ENCODE measurements at places on chromosomes 2 and 18.

GRCh38 chr2:111670776-111671175, 213.2 kb downstream of the ANAPC1 start:
- no peak for DNase-seq

DNA sequence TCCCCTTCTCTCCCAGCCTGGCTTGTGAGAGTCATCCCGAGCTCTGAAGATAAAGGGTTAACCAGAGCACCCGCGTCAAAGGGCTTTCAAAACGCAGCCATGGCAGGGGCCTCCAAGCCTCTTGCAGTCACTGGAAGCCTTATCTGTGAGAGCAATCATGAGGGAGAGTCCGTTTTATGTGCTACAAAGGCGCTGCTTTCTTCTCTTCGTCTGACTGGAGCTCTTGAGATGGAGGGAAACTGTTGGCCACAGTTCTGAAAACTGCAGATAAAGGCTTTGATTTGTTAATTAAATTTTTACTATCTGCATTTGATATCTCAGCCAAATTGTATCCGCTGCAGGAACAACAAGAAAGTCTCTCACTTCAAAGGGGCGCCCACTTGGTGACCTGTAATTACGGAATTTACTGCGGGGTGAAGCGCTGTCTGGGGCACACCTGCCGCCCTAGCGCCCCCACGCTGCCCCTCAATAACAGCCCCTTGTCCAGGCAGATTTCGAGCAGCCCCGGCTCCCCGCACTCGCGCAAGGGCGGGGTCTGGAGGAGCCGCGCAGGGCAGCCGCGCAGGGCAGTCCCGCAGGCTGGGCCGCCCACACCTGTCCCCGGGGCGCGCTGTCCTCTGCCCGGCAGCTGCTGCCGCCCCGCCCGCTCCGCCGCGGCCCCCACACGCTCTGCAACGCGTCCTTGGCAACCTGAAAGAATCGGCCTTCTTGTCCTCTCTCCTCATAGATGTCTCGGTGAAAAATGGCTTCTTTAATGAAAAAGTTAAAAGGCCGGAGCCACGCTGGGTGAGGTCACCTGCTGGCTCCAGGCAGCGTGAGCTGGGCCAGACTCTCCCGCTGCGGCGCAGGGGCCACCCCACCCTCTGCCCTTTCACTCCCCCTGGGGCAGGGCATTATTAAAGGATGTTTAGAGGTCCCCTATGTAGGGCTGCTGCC, 217.9 kb downstream of the VAPA start:
- no peak for DNase-seq

- DNase-seq = no peak
These were observed 21.2 kb upstream of the ATOH8 start for GRCh38 chr2:85732467-85733120.

- no peak for DNase-seq
These were observed 401.2 kb upstream of the SOX11 start for GRCh38 chr2:5290900-5291546.

- DNase-seq = no peak
These were observed 14.8 kb downstream of the FAM237A start for GRCh38 chr2:206657087-206657486.

DNA sequence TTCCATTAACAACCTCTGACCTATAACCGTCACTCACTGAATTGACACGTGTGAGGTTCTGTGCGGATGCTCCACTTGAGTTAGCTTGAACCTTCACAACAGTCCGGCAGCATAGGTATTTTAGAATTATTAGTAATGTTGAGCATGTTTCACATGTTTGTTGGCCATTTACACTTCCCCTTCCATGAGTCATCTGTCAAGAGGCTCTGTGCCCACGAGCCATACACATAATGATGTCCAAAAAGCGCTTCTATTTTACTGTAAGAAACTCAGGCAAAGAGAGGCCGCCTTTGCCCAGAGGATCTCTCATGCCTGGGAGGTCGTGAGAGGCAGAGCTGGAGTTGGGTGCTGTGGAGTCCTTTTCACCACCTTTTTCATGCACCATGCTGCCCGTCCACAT, 28.9 kb upstream of the TMEM214 start:
- no peak for DNase-seq

GRCh38 chr2:176914371-176914770, 298.2 kb upstream of the HNRNPA3 start:
- no peak for DNase-seq
